Stimulated activated CD4-positive, alpha-beta T cell treated with anti-CD3 and anti-CD28 coated beads, Interleukin-12 subunit alpha, Interleukin-12 subunit beta, amount 100 ng/mL, for 4 hours (primary cell): ENCODE measurements at places on chromosomes 1 and 21.

DNA sequence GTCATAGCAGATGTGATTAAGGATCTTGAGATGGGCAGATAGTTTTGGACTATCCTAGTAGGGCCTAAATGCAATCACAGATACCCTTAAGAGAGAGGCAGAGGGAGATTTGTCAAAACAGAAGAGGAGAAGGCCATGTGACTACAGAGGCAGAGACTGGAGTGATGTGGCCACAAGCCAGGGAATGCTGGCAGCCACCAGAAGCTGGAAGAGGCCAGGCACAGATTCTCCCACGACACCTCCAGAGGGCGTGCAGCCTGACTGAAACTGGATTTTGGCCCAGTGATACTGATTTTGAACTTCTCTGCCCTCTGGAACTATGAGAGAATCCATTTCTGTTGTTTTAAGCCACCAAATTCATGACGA is 52.1 kb upstream of the EPS8L3 start:
- DNase-seq: no peak

DNA sequence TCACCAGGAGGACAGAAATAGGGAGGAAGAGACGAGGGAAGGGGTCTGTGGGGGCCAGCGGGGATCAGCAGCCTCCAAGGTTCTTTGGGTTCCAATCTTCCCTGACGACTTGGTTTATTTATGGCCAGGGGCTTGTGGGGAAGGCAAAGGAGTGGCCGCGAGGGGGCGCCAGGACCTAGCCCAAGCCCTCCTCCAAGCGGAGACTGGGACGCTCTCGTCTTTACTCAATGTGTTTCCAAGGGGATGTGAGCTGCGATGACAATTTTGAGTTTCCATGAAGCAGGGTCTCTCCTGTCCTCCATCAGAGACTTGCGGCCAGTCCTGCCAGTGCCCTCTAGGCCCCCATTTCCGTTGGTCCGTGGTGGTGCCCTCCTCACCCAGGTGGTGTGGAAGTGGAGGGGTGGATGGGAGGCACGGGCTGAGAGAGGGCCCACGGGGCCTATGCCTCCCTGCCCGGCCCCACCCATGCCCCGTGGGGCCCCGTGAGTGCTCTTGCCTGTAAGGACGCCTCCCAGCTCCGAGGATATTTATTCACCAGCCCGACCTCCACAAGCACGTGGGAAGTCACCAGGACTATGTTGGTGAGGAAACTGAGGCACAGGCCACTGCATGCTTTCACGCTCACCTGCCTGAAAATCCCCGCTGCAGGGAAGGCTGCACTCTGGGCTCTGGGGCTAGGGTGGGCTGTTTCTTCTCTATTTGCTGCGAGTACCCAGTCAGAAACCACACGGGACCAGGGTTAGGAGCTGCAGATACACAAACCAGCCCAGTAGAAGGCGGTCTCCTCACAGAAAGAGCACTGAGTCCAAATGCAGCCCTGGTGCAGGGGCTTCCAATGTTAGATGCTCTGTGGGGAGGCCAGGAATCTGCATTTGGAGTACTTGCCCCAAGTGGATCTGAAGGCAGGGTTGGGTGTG is 26.5 kb downstream of the DMRTB1 start:
- peak; percentile 62 for DNase-seq

- peak; percentile 71 for DNase-seq
These were observed 699 bp downstream of the MAP3K6 start for GRCh38 chr1:27366113-27366410.

- DNase-seq: no peak
These were observed 5.7 kb upstream of the MRPL55 start for GRCh38 chr1:228114827-228115226.

DNA sequence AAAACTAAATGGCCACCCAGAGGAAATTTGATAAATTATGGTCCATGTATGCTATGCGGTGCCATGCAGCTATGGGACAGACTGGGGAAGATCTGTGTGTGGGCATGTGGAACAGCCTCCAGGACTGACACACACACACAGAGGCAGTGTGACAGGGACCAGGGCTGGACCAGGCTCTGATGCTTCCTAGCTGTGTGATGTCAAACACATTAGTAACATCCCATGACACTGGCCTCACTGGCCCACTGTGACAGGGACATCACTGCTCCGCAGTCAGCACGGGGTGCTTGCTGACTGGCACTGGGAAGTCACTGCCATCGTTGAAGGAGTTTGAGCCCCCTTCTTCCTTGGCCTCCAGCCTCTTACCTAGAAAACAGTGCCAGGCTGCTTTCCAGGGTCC is 13.9 kb downstream of the RAP1GAP start:
- DNase-seq: no peak

GRCh38 chr1:31926853-31927660 is 11.1 kb downstream of the PTP4A2 start:
- no peak for DNase-seq
